ENCODE measurements at places on chromosomes 2 and 18.

GRCh38 chr2:120246546-120247300, 5.9 kb upstream of the RALB start:
- no peak for DNase-seq

GRCh38 chr2:7692657-7693161, 775.5 kb downstream of the RNF144A start:
- no peak for DNase-seq

- DNase-seq: peak; percentile 62
Observed at GRCh38 chr2:112140205-112140802, 2.1 kb downstream of the FBLN7 start.

DNA sequence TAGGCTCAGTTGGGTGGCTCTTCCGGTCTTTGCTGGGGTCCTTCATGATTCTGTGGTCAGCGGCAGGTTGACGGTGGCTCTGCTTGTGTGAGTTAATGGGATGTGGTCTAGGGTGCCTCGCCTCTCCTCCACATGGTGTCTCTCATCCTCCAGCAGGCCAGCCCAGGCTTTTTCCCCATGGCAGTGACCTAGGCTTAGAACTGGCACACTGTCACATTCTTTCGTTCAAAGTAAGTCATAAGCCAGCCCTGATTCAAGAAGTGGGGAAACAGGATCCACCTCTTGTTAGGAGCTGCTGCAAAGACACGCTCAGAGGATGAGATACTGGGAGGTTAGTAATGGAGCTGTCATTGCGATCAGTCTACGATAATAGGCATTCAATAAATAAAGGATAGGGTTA, 46.0 kb upstream of the CTIF start:
- DNase-seq: no peak

- DNase-seq: no peak
Observed at GRCh38 chr2:25654801-25655200, 18.6 kb downstream of the DTNB start.

- DNase-seq: peak; percentile 30
Observed at GRCh38 chr2:220871909-220872308, 700.2 kb downstream of the EPHA4 start.

GRCh38 chr2:21392649-21393048, 268.9 kb downstream of the TDRD15 start:
- no peak for DNase-seq

GRCh38 chr2:18001671-18002070, 123.2 kb downstream of the KCNS3 start:
- peak; percentile 51 for DNase-seq

GRCh38 chr2:178241844-178242551, 47.7 kb downstream of the OSBPL6 start:
- peak; percentile 35 for DNase-seq

DNA sequence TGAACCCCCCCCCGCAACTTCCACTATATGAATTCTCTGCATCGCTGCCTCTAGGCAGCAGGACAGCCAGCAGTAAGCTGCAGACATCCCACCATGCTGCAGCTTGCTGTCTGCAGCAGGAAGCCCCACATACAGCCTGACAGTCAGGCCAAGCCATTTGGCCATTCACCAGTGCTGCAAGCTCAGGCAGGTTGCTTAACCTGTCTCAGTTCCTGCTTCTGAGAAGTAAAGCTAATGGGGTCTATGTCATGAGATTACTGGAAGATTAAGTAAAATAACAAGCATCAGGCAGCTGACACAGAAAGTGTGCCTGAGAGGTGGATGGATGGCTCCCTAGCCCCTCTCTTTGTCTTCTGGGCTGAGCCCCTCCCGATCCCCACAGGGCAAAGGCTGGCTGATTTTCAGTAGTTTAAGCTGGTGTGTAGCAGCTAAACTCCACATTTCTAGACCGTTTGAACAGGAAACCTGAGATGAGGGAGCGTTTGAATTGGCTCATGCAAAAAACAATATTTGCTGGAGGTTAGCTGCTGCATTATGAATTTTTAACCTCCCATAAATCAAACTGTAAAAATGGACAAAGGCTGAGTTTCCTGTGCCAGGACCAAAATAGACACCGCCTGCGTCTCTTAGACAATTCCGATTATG, 193.8 kb upstream of the ARL4C start:
- no peak for DNase-seq

DNA sequence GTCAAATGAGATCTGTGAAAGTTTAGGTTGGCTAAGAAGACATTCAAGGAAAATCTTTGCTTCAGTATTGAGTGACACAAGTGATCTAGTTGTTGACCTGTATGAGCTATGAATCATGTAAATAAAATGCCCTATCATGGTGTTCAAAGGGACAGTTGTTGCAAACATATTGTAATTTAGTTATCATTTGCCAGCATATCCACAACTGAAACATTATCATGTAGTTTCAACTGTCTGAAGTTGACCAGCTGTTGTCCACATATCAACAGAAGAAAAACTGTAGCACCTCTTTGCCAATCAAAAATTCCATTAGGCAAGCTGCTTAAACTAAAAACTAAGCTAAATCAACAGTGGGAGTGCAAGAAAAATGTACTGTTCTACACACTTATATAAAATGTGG, 527.1 kb upstream of the NRXN1 start:
- DNase-seq: no peak

DNA sequence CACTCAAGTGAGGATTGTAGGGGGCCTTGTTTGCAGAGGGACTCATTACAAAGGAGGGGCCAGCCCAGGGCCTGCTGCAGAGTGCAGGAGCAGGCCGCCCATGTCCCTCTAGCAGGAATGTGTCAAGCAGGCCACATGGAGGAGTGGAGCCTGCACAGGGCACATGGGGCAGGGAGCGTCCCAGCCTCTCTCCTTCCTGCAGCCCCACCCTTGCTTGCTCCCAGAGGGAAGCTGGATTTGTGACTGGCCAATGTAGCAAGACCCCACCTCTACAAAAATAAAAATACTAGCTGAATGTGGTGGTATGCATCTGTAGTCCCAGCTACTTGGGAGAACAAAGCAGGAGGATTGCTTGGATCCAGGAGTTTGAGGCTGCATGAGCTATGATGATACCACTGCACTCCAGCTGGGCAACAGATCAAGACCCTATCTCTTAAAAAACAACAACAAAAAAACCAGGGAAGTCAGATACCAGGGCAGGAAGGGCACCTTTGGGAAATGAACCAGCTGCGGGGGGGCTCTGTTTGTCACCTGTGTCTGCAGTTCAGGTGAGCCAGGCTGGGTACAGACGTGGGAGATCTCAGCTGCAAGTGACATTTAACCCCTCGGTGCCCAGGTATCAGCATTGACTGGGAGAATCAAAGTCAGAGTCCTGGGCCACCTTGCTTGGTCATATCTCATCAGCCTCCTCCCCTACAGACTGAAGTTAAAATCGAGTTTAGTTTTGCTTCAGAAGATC, 27.7 kb downstream of the IMPA2 start:
- DNase-seq: no peak

DNA sequence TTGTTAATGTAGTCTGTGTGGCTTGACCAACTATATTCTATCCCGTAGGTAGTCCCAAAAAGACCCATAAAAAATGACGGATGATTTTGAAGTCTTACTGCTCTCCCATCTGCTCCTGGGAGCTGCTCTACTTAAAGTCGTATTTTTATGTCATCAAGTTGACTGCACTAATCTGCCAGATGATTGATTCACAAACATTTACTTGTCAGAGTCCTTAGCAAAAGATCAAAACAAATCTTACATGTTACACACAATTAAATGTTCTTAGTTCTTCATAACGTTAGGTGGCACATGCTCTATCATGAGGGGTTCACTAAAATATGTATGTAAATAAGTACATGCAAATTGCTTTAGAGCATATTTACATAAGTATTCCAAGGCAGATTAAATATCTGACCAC, 498.3 kb upstream of the LRRTM4 start:
- DNase-seq: no peak

- no peak for DNase-seq
Observed at GRCh38 chr2:149884871-149885270, 297.3 kb upstream of the MMADHC start.

DNA sequence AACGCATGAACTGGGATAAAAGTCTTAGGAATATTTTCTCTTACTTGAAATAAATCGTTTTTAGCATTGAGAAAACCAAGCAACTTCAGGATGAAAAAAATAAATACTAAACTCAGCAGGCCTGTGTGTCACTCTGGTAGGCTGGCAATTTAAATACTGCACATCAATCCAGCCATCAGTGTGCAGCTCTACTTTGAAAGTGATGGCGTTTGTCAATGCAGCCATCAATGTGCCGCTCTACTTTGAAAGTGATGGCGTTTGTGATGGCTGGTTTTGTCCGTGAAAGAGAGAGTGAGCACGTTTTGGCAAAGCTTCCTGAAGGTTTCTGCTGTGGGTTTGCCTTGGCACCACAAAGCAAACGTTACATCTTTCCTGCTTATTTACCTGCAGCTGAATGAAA, 543.5 kb upstream of the SALL3 start:
- DNase-seq: no peak

- DNase-seq: peak; percentile 57
Observed at GRCh38 chr2:118013221-118013723, 598 bp downstream of the CCDC93 start.
